ENCODE measurements at places on chromosomes 7 and 10.
A peak's percentile ranks its signal among the peaks of the same experiment; 100 is the strongest.

GRCh38 chr7:158097453-158098124, 490.0 kb downstream of the PTPRN2 start:
- no peak for DNase-seq

GRCh38 chr10:43327171-43327570, 44.3 kb upstream of the FXYD4 start:
- no peak for DNase-seq

- no peak for DNase-seq
Observed at GRCh38 chr7:121634356-121634755, 238.2 kb upstream of the FAM3C start.

DNA sequence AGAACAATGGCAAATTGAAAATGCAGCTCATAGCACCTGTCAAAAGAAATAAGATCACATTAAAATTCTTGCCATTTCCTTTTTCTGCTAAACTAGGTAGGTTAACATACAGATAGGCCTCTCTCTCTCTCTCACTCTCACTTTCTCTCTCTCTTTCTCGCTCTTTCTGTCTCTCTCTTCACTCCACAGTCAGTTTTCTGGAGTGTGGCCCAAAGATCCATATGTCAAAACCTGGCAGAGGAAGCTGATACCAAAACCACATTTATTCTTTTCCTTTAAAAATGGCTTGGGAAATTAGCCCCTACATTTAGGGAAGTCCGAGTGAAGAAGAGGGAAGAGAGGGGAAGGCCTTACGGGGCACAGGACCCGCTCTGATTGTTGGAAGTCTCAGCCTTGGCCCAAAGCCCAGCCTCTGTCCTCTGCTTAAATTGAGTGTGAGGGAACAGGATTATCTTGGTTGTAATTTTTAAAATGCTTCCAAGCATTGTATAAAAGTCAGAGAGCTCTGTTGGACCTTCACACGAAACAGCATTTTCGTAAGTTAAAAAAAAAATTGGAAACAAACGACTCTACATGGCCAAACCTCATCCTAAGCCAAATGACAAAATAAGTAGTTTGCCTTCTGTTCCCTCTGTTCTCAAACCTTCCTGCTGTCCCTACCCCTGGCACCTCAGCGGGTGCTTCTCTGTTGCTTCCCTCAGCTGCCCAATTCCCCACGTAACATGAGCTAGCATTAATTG, 83.2 kb downstream of the FRMD4A start:
- no peak for DNase-seq

- no peak for DNase-seq
Observed at GRCh38 chr10:72334196-72334824, 20.4 kb downstream of the DNAJB12 start.

- DNase-seq, result no peak
Observed at GRCh38 chr10:114172776-114173602, 1.0 kb downstream of the CCDC186 start.

DNA sequence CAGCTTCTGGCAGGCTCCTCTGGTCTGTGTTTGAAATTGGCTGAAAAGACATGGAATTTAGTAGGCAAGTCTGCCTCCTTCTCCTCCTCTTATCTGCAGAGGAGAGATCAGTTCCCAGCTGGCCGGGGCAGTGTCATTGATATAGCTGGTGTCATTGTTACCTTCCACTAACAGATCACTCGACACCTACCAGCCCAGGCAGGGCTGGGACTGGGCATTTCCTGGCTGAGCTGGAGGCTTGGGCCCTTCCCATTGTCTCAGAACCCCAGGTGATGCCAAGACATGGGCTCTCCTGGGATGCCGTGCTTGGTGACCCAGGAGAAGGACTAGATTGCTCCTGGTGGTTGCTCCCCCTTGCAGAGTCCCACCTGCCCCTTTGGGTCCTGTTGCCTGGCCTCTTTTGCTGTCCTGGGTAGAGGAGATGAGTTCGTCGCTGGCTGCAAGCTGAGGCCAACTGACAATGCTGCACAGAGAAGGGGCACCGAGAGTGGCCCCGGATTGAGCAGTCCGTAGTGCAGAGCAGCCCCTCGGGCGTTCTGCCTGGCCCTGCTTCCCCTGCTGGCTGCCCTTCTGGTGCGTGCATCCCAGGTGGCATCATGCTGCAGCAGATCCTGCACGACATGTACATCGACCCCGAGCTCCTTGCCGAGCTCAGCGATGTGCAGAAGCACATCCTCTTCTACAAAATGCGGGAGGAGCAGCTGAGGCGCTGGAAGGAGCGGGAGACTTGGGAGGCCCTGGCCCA, at the start of gene SH2D4B:
Gene SH2D4B, plus strand, starts transcription at position 167 of the 745 bp plus-strand sequence. Its CDS starts 430 bp downstream, at position 597.
- no peak for DNase-seq

GRCh38 chr10:921471-922414, 9.8 kb downstream of the LARP4B start:
- DNase-seq, result no peak

GRCh38 chr7:105810556-105810955, 65.8 kb downstream of the ATXN7L1 start:
- DNase-seq, result no peak

DNA sequence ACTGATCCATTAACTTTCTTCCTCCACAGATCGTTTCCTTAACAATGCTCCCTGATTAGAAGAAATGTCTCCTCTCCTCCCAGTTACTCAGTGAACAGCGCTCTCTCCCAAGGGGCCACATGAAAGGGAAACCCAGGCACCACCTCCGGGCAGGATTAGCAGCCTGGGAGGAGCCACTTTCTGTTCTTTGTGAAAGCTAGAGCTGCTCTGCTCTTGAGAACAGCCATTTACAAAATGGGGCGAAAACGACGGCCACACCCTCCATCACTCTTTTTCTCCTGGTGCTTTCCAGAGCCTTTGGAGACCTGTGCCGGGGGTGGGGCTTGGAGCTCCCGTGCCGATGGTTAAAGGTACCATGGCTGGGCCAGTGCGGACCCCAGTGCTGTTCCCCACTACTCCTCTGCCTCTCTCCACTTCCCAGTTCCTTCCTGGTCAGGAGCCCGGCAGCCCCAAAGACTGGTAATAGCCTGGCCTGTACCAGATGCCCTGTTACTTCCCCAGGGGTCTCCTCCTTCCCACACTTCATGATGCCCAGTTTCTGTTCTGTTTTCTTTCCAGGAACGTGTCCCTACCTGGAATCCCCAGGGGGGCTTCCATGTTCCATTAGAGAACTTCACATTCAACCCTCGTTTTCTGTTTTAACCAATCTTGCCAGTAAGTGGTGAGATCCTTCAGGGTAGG, 402.9 kb upstream of the GALNT17 start:
- DNase-seq, result no peak

GRCh38 chr10:8331896-8332729, 277.6 kb downstream of the GATA3 start:
- peak; percentile 18 for DNase-seq

GRCh38 chr7:30436518-30436917, 42.1 kb downstream of the NOD1 start:
- no peak for DNase-seq

GRCh38 chr7:151135525-151135845, 32.0 kb downstream of the GBX1 start:
- DNase-seq, result no peak

- DNase-seq, result no peak
Observed at GRCh38 chr10:129704786-129705525, 237.9 kb downstream of the MGMT start.

DNA sequence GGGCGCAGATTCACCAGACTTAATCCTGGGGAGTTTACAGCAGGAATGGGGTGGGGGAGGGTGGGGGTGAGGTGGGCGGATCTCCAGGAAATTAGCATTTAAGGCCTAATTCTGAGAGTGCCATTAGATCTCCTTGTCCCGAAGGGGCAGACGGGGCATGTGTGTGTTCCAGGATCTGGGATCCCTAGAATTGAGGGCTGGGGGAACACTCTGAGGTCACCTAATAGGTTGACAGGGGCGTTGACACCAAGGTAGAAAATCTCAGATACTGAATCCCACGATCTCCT, 9.4 kb upstream of the EPHB4 start:
- DNase-seq, result no peak

DNA sequence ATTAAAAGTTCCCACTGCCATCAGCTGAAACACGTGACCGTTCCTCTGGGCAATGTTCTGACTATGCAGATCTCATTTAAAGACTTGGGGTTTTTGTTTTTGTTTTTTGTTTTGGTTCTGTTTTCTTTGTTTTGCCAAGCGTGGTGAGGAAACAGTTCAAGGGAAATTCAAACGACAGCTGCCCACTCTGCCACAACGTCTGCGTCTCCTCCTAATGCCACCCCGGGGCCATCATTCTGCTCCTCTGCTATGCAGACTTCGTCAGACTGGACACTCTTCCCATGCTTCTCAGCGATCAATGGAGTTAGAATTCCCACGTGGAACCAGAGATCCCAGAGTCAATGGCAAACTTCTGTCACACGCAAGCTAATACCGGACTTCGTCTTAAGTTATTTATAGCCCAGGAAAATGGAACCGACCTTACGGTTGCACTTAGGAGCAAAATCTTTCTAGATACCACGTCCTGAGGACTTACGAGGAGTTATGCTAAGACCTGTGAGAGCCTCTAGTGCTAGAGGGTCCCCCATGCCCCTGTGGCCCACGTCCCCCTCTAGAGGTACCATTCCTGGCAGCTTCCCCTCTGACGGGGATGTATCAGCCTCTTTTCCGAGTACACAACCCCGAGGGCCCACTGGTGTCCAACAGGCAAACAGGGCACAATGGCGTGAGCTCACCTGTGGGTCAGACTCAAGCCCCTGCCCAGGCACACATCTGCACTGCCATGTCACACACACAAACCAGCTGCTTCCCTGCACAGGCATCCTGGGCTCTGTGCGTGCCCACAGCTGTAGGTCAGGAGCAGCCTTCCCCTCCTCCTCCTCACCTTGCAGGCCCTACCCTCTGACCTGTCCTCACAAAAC, 24.4 kb downstream of the EBF3 start:
- no peak for DNase-seq

DNA sequence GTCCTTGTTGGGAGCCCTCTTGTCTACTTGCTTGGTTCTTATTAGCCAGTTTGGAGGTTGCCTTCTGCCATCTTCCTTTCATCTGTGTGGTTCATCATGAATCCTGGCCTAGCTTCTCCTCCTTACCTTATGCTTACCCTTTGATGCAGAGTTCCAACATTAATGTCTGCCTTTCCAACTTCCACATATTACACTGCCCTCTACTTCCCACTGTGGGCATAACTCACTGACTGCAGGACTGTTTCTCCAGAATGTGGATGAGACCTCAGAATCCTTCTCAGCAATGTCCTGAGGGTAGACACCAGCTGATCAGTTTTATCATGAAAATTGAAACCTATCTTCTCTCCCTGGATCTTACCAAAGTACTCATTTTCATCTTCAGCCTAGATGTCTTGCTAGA, 491.0 kb downstream of the LRMDA start:
- DNase-seq, result no peak

GRCh38 chr7:92763636-92764423, 72.5 kb downstream of the CDK6 start:
- DNase-seq, result no peak

DNA sequence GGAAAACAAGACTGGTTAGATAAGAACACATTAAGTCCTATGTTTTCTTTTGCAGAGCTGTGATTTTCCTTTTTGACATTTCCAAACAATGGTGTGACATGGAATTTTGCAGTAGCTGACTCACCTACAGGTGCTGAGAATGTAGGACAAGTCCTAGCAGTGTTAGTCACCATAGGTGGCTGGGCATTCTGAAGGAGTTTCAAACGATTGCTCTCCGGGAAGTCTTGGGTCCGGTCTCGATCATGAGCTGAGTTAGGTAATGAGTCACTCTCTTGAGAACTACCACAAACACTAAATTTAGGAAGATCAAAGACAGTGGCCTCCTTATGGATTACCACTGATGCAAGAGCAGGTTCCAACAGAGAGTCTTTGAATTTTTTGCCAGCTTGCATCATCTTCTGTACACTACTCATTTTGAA, 3.6 kb downstream of the FIGNL1 start:
- no peak for DNase-seq

DNA sequence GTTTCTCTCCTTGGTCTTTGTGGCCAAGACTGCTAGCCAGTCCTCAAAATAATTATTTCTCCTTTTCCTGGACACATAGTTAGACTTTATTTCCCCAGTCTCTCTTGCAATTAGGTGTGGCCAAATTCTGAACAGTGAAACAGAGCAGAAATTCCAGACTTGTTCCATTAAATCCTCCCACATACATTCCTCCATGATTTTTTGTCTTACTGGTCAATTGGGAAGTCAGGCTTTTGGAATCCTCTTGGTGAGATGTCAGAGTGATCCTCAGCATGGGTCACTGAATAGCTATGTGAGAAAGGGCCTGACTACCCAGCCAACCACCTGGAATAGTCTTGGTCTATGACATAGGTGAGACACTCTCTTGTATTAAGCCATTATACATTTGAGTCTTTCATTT, 164.2 kb downstream of the DGKI start:
- no peak for DNase-seq

- DNase-seq, result no peak
Observed at GRCh38 chr10:34729619-34730018, 85.5 kb downstream of the PARD3 start.

- no peak for DNase-seq
Observed at GRCh38 chr10:49162761-49163310, 25.4 kb downstream of the TMEM273 start.

GRCh38 chr10:116139886-116140285, 133.1 kb downstream of the GFRA1 start:
- no peak for DNase-seq

GRCh38 chr7:24480501-24480900, 92.8 kb upstream of the PALS2 start:
- DNase-seq, result no peak

- DNase-seq, result no peak
Observed at GRCh38 chr10:12484002-12484918, 134.9 kb downstream of the CAMK1D start.

DNA sequence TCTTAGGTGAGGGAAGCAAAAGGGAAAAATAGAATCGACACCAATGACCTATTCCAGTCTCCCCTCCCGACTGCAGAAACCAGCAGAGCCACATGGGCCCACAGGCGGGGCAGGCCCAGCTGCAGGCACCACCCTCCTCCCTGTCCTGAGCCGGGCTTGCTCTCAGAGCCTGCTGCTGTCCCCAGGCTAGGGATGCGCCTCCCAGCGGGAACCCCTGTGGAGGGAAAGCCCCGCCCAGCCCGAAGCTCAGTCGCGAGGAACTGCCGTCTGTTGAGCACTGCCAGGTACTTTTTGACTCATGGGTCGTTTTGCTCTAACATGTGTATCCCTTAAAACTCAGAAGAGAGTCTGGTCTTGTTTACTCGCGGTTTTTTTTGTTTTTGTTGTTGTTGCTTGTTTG, 124.5 kb upstream of the RET start:
- DNase-seq, result no peak

DNA sequence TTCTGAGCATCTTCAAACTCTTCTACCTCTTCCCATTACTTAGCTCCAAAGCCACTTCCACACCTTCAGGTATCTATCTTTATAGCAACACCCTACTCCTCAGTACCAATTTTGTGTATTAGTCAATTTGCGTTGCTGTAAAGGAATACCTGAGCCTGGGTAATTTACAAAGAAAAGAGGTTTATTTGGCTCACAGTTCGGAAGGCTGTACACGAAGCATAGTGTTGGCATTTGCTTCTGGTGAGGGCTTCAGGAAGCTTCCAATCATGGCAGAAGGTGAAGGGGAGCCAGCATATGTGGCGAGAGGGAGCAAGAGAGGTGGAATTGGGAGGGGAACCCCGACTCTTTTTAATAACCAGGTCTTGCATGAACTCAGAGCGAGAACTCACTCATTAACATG, 17.6 kb upstream of the CRYGN start:
- DNase-seq, result no peak

- peak; percentile 6 for DNase-seq
Observed at GRCh38 chr10:26437637-26438461, at the start of gene APBB1IP. Gene APBB1IP (plus strand): TSS chr10:26438341. CDS start chr10:26492327, 53,986 bp downstream.

All from hippocampal formation (tissue), 2 donors.